ENCODE measurements at places on chromosomes 11 and 22. TPM values are rescaled to one million over a fixed set of nuclear protein-coding genes. Genes with fewer than 3 reads are reported as not detected.

DNA sequence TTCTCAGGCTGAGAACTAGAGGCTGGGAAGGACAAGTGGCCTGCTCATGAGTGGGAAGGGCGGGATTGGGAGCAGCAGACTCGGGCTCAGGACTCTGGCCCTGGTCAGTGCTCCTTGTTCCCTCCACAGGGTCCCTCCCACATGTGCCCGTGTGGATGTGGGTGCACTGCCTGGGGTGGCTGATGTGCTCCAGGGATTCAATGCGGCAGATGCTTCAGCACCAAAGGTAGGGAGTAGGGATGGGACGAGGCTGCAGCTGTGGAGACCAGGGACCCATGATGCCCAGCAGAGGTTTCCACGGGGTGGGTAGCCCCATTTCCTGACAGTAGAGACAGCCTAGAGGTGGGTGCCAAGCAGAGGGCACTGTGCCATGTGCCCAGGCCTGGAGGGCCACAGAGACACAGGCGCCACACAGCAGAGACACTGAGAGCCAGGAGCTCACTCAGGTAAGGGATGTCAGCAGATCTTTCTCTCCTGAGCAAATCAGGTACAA lies 89.5 kb downstream of the GGTLC2 start:
- H3K4me3 ChIP-seq, result no peak overlapping the region
- no peaks in the 10 kb centered on the region for H3K36me3 ChIP-seq
- no peak for DNase-seq
- no peak overlapping the region for H3K27ac ChIP-seq
- H3K4me1 ChIP-seq, result peaks cover 2% of the 10 kb centered on the region

- no peaks in the 10 kb centered on the region for H3K27me3 ChIP-seq
- H3K27ac ChIP-seq, result no peak overlapping the region
- DNase-seq, result no peak
- no peak overlapping the region for H3K4me3 ChIP-seq
These were observed 9.2 kb downstream of the APOA4 start for GRCh38 chr11:116813781-116814471.

DNA sequence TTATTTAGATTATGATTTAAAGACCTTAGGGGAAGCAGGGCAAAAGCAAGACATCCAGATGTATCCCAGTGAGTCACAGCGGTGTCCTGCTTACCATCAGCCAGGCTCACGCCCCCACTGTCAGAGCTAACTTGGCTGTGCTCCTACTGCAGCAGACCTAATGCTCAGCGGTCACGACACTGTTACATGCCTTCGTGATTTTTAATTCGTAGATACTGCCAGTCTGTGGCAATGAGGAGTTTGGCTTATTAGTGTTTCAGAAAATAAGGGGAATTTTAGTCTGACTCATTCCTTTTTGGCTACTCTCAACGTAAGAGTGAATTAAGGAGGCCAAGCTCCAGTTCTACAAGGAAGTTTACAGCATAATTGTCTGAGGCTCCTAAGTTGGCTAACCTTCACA lies 22.7 kb downstream of the EFCAB6 start:
- no peaks in the 10 kb centered on the region for H3K4me1 ChIP-seq
- H3K4me3 ChIP-seq, result no peak overlapping the region
- H3K36me3 ChIP-seq, result no peaks in the 10 kb centered on the region
- no peak overlapping the region for H3K27ac ChIP-seq

DNA sequence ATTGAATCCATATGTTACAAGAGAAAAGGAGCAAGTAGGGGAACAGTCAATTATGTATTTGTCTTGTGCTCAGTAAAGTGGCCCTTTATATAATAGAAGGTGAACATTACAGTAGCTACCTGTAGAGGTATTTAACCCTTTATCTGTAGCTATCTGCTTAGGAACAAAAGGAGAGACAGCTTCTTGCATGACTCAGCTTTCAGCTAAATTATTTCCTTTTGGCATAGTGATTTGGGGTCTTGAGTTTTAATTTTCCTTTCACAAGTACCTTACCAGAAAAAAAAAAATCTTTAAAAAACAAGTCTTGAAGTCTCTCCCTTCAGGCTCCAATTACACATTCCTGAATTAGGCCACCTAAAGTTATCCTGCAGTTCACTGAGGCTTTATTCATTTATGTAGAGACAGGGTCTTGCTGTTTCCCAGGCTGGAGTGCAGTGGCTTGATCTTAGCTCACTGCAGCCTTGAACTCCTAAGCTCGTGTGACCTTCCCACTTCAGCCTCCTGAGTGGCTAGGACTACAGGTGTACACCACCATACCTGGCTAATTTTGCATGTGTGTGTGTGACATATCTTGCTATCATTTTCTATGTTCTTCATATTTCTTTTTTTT lies 32.6 kb upstream of the RCE1 start:
- peaks cover 3% of the 10 kb centered on the region for H3K4me1 ChIP-seq
- no peak for DNase-seq
- no peak overlapping the region for H3K27ac ChIP-seq
- H3K36me3 ChIP-seq, result peaks cover 4% of the 10 kb centered on the region
- H3K4me3 ChIP-seq, result no peak overlapping the region

GLYAT gene
- total RNA-seq, result not detected

TMEM121B gene
- 0.19 TPM for total RNA-seq

GRCh38 chr11:117871160-117871559 lies 5.3 kb downstream of the FXYD6 start:
- DNase-seq, result no peak
- H3K4me1 ChIP-seq, result peaks cover 28% of the 10 kb centered on the region
- H3K4me3 ChIP-seq, result no peak overlapping the region
- H3K36me3 ChIP-seq, result no peaks in the 10 kb centered on the region

LAYN gene
- total RNA-seq, result 5.6 TPM

C22orf31 gene
- total RNA-seq, result not detected

DNA sequence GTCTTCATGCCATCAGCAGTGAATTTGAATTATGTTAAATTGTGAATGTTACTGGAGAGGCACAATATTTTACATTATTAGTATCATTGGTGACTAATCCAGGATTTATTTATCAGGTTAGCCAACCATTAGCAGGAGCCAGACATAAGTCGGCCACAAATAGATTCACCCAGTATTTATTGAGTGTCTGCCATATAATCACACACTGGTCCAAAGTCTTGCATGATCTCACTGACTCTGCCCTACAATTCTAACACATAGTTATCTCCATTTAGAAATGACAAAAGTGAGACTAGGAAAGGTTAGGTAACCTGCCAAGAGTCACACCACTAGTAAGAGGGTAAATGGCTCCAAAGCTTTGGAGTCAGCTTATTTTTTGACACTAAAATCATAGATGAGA lies 179.6 kb downstream of the BLID start:
- H3K27me3 ChIP-seq, result peaks cover 17% of the 10 kb centered on the region
- no peaks in the 10 kb centered on the region for H3K36me3 ChIP-seq
- H3K27ac ChIP-seq, result no peak overlapping the region
- H3K4me3 ChIP-seq, result no peak overlapping the region
- no peaks in the 10 kb centered on the region for H3K4me1 ChIP-seq
- no peak for DNase-seq

GRCh38 chr22:47322854-47323253 lies 560.4 kb downstream of the TBC1D22A start:
- no peak overlapping the region for H3K27ac ChIP-seq
- H3K36me3 ChIP-seq, result no peaks in the 10 kb centered on the region
- peaks cover 11% of the 10 kb centered on the region for H3K27me3 ChIP-seq
- no peak overlapping the region for H3K4me3 ChIP-seq
- no peak for DNase-seq

CYTH4 gene
- total RNA-seq, result 33.1 TPM

DNA sequence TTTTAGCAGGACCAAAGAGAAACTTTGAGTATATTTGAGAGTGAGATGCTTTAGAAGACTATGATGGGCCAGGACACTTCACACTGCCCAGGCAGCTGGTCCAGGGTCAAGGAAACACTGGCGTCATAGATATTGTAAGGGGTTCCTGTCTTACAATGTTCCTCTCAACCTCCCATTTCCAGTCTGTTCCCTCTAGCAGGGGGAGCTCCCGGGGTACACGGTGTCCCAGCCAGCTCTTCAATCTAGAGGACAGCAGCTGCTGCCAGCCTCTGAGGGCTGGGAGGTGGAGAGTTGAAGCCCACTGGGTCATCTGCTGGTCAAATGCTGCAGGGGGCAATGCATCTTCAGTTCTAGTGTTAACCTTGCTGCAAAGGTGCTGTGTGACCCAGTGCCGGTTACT lies 40.7 kb upstream of the TIMP3 start:
- peaks cover 19% of the 10 kb centered on the region for H3K27me3 ChIP-seq
- no peak for DNase-seq
- H3K36me3 ChIP-seq, result no peaks in the 10 kb centered on the region
- H3K27ac ChIP-seq, result no peak overlapping the region
- no peak overlapping the region for H3K4me3 ChIP-seq
- H3K4me1 ChIP-seq, result peaks cover 3% of the 10 kb centered on the region

MPPED1 gene
- total RNA-seq, result not detected

OR6T1 gene
- total RNA-seq, result not detected

DNA sequence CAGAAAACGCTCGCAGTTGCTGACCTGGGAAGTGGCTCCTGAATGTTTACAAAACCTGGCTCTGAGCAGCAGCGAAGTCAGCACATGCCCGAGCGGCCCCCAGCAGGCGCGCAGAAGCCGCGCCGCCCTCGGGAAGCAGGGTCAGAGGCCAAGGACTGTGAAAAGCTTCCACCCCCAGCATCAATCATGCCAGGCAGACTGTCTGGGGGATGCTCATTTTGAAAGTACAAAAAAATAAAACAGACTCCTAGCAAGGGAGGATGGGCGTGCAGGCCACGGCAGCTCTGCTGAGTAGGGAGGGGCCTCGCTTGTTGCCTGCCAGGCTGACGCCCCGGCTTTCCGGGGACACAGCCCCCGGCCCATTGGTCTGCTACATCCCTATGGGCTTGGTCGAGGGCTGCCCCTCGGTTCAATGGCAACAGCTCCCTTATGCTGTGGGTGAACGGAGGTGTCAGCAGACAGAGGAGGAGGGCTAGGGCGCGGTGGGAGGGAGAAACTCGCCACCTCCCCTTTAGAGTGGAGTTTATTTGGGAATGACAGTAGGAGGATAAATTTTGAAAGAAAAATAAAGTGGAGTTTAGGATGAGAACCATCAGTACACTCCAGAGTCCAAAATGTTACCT lies 37.7 kb upstream of the GNB1L start:
- H3K4me1 ChIP-seq, result peaks cover 86% of the 10 kb centered on the region
- H3K4me3 ChIP-seq, result peak overlapping the region; percentile 72
- DNase-seq, result peak; percentile 84
- no peaks in the 10 kb centered on the region for H3K27me3 ChIP-seq

MRGPRE gene
- total RNA-seq, result not detected

- H3K4me3 ChIP-seq, result no peak overlapping the region
- peaks cover 2% of the 10 kb centered on the region for H3K27me3 ChIP-seq
- H3K27ac ChIP-seq, result no peak overlapping the region
- no peaks in the 10 kb centered on the region for H3K36me3 ChIP-seq
These were observed 272.0 kb upstream of the SESN3 start for GRCh38 chr11:95503047-95503446.

DNA sequence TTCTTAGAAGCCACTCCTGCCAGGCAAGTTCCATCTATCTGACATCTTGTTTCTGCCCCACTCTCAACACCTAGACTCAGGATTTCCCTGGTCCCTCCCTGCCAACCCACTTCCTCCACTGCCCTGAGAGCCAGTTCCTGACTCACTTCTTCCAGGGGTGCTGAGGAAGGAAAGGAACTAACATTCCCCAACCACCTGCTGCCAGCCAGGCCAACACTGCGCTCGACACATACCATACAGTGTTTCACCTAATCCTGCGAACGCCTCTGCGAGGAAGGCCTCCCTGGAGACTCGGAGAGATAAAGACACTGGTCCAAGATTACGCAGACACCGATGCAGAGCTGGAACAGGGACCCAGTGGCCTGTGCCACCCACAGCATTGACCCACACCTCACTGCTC lies 40.2 kb downstream of the MICAL3 start:
- DNase-seq, result peak; percentile 11
- no peak overlapping the region for H3K4me3 ChIP-seq
- H3K4me1 ChIP-seq, result peaks cover 28% of the 10 kb centered on the region
- no peaks in the 10 kb centered on the region for H3K36me3 ChIP-seq
- H3K27me3 ChIP-seq, result no peaks in the 10 kb centered on the region
- no peak overlapping the region for H3K27ac ChIP-seq

DNA sequence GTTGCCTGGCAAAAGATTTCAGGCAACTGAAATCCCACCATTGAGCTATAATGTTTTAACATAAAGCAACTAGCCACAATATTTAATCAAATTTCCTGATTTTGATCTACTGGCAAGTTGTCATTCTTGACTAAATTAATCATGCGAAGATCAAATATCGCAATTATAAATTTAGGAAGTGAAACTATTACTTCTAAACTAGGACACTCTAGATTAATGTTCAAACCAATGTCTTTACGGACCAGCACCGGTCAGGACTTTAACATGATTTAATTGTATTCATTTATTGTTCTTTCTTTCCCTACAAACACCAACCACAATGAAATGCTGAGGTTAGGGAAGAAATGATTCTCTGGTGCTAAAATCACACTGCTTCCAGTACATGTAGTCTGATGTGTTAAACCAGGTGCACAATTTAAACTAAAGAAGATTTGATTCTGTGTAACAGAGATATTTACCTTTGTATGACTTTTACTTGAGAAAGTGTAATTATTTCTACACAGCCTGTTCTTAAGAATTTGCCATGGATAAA lies 14.9 kb downstream of the GAS2 start:
- H3K4me3 ChIP-seq, result no peak overlapping the region
- H3K4me1 ChIP-seq, result no peaks in the 10 kb centered on the region
- no peaks in the 10 kb centered on the region for H3K36me3 ChIP-seq

GRCh38 chr11:70078095-70078780 lies at the start of gene ANO1:
Gene ANO1, plus strand, starts transcription at chr11:70078317. Its CDS starts 290 bp downstream, at chr11:70078607.
- peaks cover 4% of the 10 kb centered on the region for H3K4me1 ChIP-seq
- H3K27me3 ChIP-seq, result peaks cover 38% of the 10 kb centered on the region
- no peak for DNase-seq
- no peak within 1 kb of the TSS for H3K4me3 ChIP-seq

- H3K27ac ChIP-seq, result no peak overlapping the region
- no peaks in the 10 kb centered on the region for H3K4me1 ChIP-seq
- DNase-seq, result no peak
- no peaks in the 10 kb centered on the region for H3K36me3 ChIP-seq
- H3K4me3 ChIP-seq, result no peak overlapping the region
- H3K27me3 ChIP-seq, result no peaks in the 10 kb centered on the region
These were observed 15.0 kb downstream of the DGAT2 start for GRCh38 chr11:75783416-75784084.

- H3K27me3 ChIP-seq, result no peaks in the 10 kb centered on the region
- peaks cover 45% of the 10 kb centered on the region for H3K4me1 ChIP-seq
- no peak for DNase-seq
- no peak overlapping the region for H3K27ac ChIP-seq
- peaks cover 9% of the 10 kb centered on the region for H3K36me3 ChIP-seq
- H3K4me3 ChIP-seq, result no peak overlapping the region
These were observed 4.9 kb downstream of the DENND5A start for GRCh38 chr11:9259981-9260837.

All from activated CD4-positive, alpha-beta T cell treated with anti-CD3 and anti-CD28 coated beads for 36 hours (primary cell).